Small intestine (tissue), 16 donors: ENCODE measurements at places on chromosomes 1 and 21.
A peak's percentile ranks its signal among the peaks of the same experiment; 100 is the strongest.

DNA sequence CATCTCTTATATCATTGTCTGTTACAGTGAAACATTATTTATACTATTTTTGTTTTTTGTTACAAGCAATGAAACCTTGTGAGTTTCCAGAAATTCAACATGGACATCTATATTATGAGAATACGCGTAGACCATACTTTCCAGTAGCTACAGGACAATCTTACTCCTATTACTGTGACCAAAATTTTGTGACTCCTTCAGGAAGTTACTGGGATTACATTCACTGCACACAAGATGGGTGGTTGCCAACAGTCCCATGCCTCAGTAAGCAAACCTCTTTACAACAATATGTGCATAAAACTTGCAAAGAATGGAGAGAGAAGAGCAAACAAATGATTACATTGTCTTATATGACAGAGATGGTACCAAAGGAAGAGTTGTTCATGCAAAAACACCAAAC lies 22.4 kb downstream of the CFHR4 start:
- no peaks in the 10 kb centered on the region for H3K4me1 ChIP-seq
- no peak overlapping the region for H3K27ac ChIP-seq
- no peaks in the 10 kb centered on the region for H3K27me3 ChIP-seq
- H3K4me3 ChIP-seq, result no peak overlapping the region
- DNase-seq, result no peak

DNA sequence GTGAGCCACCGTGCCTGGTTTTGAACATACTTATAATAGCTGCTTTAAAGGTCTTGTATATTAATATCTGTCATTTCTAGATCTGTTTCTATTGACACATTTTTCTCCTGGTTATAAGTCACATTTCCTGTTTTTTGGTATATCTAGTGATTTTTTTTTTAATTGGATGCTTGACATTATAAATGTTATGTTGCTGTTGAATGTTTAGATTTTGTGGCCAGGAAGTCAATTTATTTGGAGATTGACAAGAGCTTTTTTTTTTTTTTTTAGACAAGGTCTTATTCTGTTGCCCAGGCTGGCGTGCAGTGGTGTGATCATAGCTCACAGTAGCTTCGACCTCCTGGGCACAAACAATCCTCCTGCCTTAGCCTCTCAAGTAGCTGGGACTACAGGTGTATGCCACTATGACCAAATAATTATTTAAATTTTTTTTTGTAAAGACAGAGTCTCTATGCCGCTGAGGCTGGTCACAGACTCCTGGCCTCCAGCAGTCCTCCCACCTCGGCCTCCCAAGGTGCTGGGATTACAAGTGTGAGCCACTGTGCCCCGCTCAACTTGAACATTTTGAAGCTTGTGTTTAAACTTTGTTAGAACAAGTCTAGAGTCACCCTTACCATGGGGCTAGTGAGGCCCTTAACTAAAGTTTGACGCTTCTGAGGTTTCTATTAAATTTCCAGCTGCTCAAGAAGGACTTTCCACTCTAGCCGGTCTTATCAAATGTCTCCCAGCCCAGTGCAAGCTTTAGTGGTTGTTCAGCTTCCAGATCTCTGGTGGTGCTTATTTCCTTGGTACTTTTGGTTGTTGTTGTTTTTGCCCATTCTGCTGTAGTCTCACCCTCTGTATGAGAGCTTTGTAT lies 8.6 kb upstream of the CHI3L2 start:
- H3K27ac ChIP-seq, result no peak overlapping the region
- no peaks in the 10 kb centered on the region for H3K27me3 ChIP-seq
- no peak overlapping the region for H3K4me3 ChIP-seq
- peaks cover 22% of the 10 kb centered on the region for H3K4me1 ChIP-seq
- no peaks in the 10 kb centered on the region for H3K36me3 ChIP-seq
- no peak for DNase-seq

DNA sequence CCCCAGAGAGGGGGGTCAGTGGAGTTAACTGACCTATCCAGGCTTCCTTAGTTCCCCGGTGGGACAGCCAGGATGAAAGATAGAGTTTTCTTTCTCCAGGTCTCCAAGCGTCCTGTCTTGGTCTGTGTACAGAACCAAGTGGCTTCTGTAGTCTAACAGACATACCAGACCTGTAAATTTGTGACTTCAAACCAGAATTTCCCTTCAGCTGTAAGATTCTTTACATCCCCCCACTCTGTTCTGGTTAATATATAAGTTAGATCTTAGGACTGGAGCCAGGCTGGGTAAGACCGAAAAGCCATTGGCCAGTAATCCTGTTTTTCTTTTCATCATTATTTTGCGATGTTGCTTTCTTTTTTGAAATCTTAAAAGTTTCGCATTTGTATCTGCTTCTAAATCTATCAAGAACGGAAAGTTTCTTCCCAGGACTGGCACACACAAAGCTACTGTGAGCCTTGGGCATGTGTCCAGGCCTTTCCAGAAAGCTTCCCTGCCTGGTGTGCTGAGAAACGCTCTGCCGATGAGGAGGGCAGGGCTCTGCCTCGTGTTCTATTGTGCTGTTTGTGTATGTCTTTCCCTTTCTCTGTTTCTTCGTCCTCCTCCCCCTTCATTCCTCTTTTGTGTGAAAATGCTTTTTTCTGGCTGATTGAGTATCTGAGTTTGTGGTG lies 72.3 kb downstream of the RGL1 start:
- H3K27me3 ChIP-seq, result no peaks in the 10 kb centered on the region
- peaks cover 26% of the 10 kb centered on the region for H3K4me1 ChIP-seq
- no peak overlapping the region for H3K4me3 ChIP-seq
- H3K27ac ChIP-seq, result no peak overlapping the region

DNA sequence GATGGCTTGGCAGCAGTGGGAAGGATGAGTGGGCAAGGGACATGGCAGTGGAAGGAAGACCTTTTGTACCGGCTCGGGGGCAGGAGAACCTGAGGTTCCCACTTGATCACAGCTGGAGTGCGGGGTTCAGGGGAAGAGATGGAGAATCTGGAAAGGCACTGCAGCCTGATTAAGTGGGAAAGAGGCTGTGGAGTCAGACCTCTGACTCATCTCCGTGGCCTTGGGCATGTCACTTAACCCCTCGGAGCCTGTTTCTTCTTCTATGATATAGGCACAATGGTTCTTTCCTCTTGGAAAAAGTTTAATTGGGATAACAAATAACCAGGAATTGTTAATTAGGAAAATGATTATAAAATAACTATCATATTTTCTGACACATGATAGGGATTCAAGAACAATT lies 13.1 kb upstream of the TMEM61 start:
- H3K4me3 ChIP-seq, result no peak overlapping the region
- no peaks in the 10 kb centered on the region for H3K36me3 ChIP-seq
- H3K27me3 ChIP-seq, result no peaks in the 10 kb centered on the region
- H3K4me1 ChIP-seq, result no peaks in the 10 kb centered on the region

DNA sequence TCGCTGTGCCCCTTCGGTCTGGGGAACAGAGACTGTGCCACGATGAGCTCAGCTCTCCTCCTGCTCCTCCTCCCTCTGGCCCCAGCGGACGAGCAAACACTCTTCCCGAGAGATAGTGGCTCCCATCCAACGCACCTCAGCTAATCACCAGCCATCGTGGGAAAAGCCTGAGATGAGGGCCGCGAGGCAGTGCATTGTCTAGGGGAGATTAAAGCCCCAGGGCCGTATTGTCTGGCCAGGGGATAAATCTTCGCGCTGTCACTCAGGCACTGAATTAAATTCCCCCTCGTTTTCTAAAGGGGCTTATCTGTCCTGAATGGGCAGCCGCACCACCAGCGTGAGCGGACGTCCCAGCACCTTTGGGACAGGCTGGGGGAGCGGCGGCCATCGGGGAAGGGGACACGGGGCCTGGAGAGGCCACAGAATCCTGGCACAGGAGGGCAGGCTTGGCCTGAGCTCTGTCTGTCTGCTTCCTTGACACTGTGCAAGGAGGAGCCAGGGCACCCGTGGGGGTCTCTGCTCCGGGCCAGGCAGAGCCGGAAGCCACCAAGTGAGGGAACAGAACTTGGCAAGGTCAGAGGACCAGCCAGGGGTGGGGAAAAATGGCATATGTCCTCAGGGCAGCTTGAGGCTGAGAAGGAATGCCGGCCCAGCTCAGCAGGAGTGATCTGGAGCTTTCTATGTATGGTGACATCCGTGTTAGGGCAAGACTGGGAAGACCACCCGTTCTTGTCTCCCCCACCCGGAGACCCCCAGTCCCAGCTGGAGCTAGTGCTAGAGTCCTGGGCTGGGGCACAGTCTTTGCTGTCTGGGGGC lies 32.3 kb downstream of the PRDM16 start:
- no peaks in the 10 kb centered on the region for H3K4me1 ChIP-seq
- H3K36me3 ChIP-seq, result no peaks in the 10 kb centered on the region
- no peak overlapping the region for H3K4me3 ChIP-seq
- H3K27ac ChIP-seq, result no peak overlapping the region
- no peaks in the 10 kb centered on the region for H3K27me3 ChIP-seq

GRCh38 chr1:247639381-247639981 lies 34.1 kb downstream of the OR2G3 start:
- no peaks in the 10 kb centered on the region for H3K36me3 ChIP-seq
- DNase-seq, result peak; percentile 24
- no peak overlapping the region for H3K27ac ChIP-seq
- no peak overlapping the region for H3K4me3 ChIP-seq
- H3K27me3 ChIP-seq, result no peaks in the 10 kb centered on the region

- H3K4me1 ChIP-seq, result no peaks in the 10 kb centered on the region
- no peaks in the 10 kb centered on the region for H3K36me3 ChIP-seq
- H3K4me3 ChIP-seq, result no peak overlapping the region
- no peaks in the 10 kb centered on the region for H3K27me3 ChIP-seq
- no peak for DNase-seq
- no peak overlapping the region for H3K27ac ChIP-seq
Observed at GRCh38 chr1:213737398-213738035, 250.3 kb upstream of the PROX1 start.

DNA sequence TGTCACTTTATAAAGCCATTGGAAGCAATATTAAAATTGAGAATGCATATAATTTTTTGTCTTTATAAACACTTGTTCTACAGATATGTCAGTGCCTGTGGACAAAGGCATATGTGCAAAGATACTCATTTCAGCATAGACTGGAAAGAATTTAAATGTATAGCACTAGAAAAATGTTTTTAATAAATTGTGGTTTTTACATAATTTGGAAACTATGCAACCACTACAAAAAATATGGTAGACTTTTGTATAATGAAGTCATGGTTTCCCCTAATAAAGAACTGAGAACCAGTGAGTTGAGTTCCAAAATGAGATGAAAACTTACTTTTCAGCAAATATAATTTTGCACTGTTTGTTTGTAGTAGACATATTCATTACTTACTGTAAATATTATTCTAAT lies 48.5 kb downstream of the BRINP3 start:
- no peaks in the 10 kb centered on the region for H3K4me1 ChIP-seq
- H3K4me3 ChIP-seq, result no peak overlapping the region
- no peaks in the 10 kb centered on the region for H3K27me3 ChIP-seq
- H3K36me3 ChIP-seq, result no peaks in the 10 kb centered on the region
- no peak for DNase-seq

GRCh38 chr1:7733276-7733675 lies 37.8 kb upstream of the VAMP3 start:
- no peak overlapping the region for H3K27ac ChIP-seq
- no peaks in the 10 kb centered on the region for H3K27me3 ChIP-seq
- no peak overlapping the region for H3K4me3 ChIP-seq
- DNase-seq, result no peak
- H3K4me1 ChIP-seq, result no peaks in the 10 kb centered on the region

- H3K27me3 ChIP-seq, result no peaks in the 10 kb centered on the region
- H3K4me3 ChIP-seq, result no peak overlapping the region
- H3K36me3 ChIP-seq, result peaks cover 28% of the 10 kb centered on the region
- DNase-seq, result no peak
- H3K4me1 ChIP-seq, result peaks cover 45% of the 10 kb centered on the region
Observed at GRCh38 chr1:12188115-12188514, 21.3 kb downstream of the TNFRSF1B start.

- no peaks in the 10 kb centered on the region for H3K36me3 ChIP-seq
- H3K27ac ChIP-seq, result no peak overlapping the region
- DNase-seq, result no peak
- H3K27me3 ChIP-seq, result no peaks in the 10 kb centered on the region
- no peak overlapping the region for H3K4me3 ChIP-seq
Observed at GRCh38 chr1:61087571-61087970, 5.2 kb downstream of the NFIA start.

- peaks cover 7% of the 10 kb centered on the region for H3K27me3 ChIP-seq
- H3K27ac ChIP-seq, result no peak overlapping the region
- H3K36me3 ChIP-seq, result no peaks in the 10 kb centered on the region
Observed at GRCh38 chr1:115830963-115831362, 10.0 kb downstream of the NHLH2 start.

GRCh38 chr1:101974599-101975274 lies 22.0 kb downstream of the OLFM3 start:
- no peak overlapping the region for H3K4me3 ChIP-seq
- DNase-seq, result no peak
- no peaks in the 10 kb centered on the region for H3K4me1 ChIP-seq
- H3K36me3 ChIP-seq, result no peaks in the 10 kb centered on the region

GRCh38 chr1:97632776-97633175 lies 288.1 kb downstream of the DPYD start:
- no peak overlapping the region for H3K27ac ChIP-seq
- H3K4me3 ChIP-seq, result no peak overlapping the region
- H3K27me3 ChIP-seq, result no peaks in the 10 kb centered on the region
- DNase-seq, result no peak
- H3K36me3 ChIP-seq, result no peaks in the 10 kb centered on the region

- H3K4me1 ChIP-seq, result no peaks in the 10 kb centered on the region
- H3K27me3 ChIP-seq, result no peaks in the 10 kb centered on the region
- H3K4me3 ChIP-seq, result no peak overlapping the region
- H3K36me3 ChIP-seq, result no peaks in the 10 kb centered on the region
- no peak for DNase-seq
- H3K27ac ChIP-seq, result no peak overlapping the region
Observed at GRCh38 chr1:98086156-98086555, 165.3 kb upstream of the DPYD start.

DNA sequence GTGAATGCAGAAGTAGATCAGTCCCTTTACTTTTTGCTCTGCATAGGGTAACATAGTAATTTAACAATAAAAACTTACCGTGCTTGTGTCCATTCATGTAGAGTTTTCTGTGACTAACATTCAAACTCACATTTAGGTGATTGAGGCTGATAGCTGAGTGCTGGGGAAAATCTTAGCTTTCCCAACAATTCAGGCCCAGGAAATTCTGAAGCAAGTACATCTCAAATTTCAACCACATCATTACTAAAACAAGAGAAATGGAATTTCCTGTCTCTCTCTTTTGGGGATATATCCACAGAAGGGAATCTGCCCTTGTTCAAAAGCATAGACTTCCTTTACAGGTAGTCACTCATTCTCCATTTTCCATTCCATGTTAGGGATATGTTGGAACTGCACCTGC lies 33.1 kb upstream of the C1orf146 start:
- no peaks in the 10 kb centered on the region for H3K36me3 ChIP-seq
- no peak overlapping the region for H3K27ac ChIP-seq
- no peaks in the 10 kb centered on the region for H3K4me1 ChIP-seq
